ENCODE measurements at places on chromosomes 2 and 18.

- DNase-seq = no peak
Measured at GRCh38 chr2:26016012-26016705, 17.7 kb upstream of the RAB10 start.

GRCh38 chr2:43346602-43347567 lies 120.5 kb upstream of the ZFP36L2 start:
- DNase-seq = no peak

DNA sequence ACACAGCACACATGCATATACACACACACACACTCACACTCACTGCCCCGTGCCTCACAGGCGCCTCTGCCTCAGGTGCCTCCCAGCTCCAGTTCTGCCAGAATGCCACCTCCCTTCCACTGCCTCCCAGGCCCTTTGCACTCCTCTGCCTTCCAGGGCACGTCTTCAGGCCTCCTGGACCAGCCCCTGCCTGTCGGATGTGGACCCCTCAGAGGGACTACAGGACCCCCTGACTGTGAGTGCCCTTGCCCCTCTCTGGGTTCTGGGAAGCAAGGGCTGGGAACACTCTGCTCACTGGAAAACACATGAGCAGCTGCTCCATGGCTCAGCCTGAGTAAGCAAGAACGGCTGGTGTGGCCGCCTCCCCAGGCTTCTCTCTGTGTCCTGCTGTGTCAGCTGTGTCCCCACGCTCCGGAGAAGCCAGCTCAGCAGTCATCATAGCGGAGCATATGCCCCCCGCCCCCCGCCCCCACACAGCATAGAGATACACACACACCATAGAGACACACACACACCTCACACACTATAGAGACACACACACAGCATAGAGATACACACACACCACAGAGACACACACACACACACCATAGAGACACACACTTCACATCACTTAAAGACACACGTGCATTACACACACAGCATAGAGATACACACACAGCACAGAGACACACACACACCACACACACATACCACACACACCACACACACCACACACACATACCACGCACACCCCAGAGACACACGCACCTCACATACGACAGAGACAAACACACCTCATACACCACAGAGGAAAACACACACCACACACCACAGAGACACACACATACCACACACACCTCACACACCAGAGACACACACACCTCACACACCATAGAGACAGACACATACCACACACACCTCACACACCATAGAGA lies 271.3 kb downstream of the CYRIA start:
- DNase-seq = no peak

GRCh38 chr18:37653618-37654017 lies 88.0 kb upstream of the CELF4 start:
- DNase-seq = no peak

- no peak for DNase-seq
Measured at GRCh38 chr2:191018643-191019119, 4.7 kb upstream of the STAT1 start.

DNA sequence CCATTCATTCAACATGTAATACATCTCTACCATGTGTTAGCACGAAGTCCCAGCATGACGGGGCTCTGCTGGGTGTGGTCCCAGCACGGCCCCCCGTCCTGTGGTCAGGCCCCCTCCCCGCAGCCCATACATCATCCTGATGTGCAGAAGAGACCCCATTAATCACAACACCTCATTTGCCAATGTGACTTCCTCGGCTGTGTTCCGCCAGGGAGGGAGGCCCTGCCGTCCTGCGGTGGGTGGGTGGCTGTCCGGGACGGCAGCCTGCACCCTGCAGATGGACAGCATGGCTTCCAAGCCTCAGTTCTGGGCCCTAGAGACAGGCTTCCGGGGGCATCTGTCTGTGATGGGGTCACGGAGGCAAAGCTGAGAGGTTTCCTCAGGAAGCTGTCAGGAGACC lies 254.0 kb downstream of the CYP26B1 start:
- no peak for DNase-seq

DNA sequence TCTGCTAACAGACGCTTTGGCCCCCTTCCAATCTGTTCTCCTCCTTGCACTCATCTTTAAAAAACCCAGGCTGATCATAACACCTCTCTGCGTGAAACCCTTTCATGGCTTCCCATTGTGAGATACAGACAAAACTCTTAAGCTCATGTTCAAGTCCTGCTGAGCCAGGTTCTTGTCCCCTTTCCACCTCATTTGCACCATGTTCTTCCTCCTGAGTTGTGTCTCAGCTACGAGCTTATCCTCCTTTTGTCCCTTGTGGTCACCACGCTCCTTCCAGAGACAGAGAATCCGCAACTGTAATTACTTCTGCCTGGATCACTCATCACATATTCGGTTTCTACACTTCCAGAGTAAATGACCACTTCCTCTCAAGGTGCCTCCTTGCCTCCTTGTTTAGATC lies 238.8 kb downstream of the ACTR3 start:
- no peak for DNase-seq

DNA sequence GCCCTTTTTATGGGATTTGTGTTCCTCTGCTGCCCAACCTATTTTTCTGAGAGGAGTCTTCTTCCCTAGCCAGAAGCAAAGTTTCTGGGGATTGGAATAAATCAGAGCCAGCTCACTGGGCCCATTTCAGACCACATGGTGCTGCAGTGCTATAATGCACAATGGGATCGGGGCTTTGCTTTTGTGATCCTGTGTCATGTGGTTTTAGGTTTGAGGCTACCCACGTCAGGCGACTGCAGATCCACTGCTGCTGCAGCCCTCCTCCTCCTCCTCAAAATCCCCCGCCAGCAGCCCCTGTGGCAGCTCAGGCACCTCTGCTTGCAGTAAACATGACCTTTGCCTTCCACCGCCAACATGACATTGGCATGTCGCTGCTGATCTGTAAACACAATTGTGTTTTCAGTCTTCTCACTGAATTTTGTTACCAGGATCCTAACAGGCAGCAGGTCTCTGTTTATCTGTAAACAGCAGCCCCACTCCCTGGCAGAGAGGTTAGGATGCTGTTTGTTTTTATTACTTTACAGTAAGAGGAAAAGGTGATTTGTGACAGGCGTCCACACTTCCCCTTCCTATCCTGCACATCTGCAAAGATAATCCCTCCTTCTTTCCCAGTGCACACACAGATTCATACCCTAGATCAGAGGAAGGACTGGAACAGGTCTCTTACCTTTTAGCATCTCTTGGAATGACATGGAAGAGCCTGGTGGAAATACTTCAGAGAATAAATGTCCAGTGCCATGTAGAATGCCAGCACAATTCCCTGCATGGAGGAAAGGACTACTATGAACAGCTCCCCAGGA lies 130.8 kb downstream of the FOXI3 start:
- no peak for DNase-seq

DNA sequence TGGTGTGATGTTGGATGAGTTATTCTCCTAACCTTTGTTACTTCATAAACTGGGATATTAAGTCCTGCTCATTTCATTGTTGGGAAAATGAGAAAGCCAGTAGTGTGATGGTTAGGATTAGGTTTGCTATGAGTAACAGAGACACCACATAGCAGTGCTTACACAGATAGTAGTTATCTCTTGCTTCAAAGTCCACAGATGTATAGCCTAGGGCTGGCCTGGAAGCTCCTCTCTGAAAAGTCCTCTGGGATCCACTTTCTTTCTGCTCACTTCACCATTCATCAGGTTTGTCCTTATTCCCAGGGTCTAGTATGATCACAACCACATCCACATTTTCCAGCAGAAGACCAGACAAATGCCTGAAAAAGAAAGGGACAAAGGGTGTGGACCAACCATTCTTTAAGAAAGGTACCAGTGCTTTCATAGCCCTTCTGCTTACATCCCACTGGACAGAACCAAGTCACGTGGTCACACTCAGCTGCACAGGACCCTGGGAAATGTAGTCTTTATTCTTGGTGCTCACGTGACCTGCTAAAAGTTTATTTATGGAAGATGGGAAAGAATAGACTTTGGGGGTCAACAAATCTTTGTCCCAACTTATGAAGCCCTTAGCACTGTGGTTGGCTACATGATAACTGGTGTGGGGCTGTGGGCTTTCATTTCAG lies 108.9 kb downstream of the INSIG2 start:
- DNase-seq = no peak

DNA sequence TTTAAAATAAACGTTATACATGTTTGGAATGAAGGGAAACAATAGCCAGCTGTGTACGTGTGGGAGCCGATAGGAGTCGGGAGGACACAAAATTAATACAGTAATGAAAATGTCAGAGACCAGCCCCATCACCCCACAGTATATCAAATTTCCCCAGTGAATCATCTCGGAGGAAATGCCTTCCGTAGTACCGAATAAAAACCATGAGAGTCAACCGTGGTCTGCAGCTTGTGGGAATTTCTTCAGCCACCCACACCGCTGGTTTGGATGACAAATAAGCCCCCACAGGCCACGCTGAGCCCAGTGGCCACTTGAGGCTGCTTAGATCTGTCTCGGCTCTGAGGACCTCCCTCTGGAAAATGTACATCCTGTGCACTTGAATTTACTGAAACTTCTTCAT lies 133.7 kb downstream of the COL6A3 start:
- no peak for DNase-seq

DNA sequence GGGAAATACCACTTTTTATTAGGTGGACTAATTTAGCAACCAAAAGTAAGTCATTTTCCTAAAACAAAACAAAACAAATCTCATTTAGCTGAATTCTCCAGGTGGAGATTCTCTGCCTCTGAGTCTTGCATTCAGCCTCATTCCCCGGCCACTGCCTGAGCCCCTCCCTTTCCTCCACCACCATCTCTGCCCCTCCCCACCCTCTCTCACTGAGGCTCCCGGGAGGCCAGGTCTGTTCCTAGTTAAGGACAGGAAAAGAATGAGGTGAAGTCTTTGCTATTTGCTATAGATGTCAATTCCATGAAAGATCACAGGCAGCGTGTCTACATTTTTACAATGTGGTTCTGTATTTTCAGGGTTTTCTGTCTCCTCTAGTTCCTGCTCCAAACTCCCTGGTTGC lies 83.0 kb upstream of the SOX11 start:
- DNase-seq = no peak

DNA sequence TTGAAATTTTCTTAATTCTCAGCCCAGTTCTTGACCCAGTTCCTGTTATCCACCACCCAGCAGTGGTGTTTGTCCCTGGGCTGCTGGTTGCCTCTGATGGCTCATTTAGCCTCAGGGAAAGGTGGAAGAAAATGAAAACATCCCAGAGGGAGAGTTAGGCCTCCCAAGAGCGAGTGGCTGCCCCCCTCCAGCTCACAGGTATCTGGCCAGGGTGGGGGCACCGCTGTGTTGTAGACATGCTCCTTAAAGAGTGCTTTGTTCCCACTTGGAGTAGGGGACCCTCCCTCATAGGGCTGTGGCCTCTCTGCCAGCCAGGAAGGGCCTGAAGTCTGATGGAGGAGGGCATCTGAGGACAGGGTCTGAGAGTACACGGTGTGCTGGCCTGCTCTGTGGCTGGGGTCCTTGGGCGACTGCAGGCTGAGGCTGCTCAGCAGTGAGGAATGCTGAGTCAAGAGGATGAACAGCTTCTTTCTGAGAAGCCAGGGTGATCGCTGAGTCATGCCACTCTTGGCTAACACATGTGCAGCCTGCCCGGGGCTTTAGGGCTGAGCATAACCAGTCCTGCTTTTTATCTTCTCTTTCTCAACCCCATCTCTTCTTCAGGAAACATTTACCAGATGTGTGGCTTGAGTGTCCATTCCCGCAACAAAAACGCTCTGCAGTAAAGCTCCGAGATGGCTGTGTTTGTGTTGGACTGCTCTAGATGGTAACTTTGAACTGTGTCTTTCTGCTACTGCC lies 72.3 kb downstream of the IL1R2 start:
- DNase-seq = peak; percentile 21

DNA sequence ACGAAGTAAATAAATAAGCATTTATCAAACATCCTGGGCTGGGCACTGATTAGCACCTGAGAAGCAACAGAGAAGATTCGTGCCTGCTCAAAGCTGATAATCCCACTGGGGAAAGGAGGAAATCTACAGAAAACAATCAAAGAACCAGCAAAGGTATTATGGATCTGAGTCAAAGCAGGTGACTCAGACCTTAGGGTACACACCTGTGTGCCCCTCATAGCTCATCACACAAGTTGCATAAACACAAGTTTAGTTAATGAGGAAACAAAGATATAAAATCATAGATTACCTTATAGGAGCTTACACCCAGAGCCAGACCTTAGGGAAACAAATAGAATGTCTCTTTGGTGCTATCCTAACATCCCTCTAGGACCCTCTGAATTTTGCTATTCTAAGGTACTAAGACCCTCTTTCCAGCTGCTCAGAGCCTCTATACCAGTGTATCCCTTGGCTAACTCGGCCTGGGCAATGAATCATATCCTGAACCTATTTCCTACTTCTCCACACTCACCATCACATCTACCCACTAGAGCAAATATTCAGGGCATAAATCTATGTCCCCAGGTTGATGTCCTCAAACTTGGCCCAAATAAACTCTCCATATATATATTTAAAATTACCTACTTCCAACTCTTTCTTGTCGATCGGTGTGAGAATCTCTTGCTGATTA lies 19.3 kb upstream of the CTIF start:
- no peak for DNase-seq

DNA sequence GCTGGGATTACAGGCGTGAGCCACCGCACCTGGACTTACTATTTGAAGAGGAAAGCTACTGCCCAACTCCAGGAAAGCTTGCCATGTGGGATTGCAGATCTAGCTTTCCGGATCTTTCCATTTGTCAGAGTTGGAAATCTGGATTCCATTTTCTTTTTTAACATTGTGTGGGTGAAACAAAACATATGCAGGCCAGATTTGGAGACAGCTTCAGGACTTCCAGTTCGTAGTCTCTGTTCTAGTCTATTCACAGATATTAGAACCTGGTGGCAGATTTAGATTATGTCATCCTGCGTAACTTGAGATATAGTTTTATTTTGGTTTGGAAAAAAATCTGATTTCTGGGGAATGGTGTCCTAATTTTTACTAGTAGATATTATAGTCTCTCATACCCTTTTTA lies 70.5 kb downstream of the ZNF236 start:
- DNase-seq = no peak

- DNase-seq = no peak
Measured at GRCh38 chr2:15357186-15357585, 203.9 kb downstream of the NBAS start.

Measured in LNCaP clone FGC (cell line).